ENCODE measurements at places on chromosomes 11 and 22.
A peak's percentile ranks its signal among the peaks of the same experiment; 100 is the strongest.

GRCh38 chr22:44406341-44407170 is 91.5 kb downstream of the RTL6 start:
- DNase-seq = peak; percentile 7

- DNase-seq = no peak
These were observed 367 bp downstream of the HPS5 start for GRCh38 chr11:18321578-18321968.

DNA sequence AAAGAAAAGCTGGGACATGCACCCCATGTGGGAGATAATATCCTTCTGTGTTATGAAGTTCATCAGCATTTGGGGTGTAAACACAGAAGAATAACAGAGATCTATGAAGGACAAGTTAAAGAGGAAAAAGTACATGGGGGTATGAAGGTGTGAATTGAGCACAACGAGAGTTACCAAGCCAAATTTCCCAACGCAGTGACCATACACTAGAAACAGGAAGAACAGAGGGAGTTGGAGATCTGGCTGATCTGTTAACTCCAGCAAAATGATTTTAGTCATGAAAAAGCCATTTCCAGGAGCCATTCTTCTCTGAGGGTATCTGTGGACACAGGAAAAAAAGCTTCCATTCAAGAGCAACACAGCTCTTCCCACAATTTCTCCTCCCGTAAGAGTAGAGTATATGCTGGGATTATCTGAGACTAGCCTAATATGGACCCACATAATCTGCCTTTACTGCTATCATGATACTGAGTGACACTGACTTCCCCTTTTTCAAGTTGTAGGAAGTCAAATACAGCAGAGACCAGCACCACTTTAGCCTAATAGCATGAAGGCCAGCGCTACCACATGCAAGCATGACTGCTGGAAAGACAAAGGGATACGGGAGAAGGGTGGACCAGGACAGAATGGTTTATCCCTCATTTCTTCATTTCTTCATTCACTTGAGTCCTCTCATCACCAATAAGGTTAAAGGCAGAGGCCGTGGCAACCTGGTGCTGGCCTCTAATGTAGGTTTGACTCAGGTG is 19.6 kb upstream of the OR8D2 start:
- no peak for DNase-seq

GRCh38 chr11:93196816-93197379 is 893 bp downstream of the SLC36A4 start:
- DNase-seq = no peak

DNA sequence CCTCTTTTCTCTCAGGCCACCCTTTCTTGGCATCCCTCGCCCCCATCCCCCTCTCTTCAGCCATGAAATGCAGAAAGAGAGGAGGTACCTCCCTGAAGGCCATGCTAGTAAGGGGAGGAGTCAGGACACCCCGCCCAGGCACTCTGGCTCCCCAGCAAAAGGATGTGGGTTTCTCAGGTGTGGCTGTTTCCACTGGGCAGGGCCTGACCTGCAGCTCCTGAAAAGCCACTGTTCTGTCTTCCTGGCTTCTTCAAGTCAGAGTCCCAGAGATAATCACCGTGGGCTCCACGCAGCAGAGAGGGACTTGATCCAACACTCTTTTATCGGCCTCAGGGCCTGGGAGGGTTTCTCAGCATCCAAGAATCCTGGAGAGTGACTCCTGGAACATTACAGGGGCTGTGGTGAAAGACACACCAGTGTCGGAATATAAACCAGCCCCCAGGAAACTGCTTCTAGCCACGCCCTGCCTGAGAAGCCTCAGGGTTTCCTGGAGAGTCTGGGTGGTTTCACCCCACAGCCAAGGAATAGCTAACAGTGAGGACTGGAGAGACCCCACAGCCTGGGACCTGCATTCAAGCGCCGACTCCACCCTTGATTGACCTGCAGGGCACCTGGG is 45.7 kb upstream of the TSPAN18 start:
- DNase-seq = peak; percentile 12

DNA sequence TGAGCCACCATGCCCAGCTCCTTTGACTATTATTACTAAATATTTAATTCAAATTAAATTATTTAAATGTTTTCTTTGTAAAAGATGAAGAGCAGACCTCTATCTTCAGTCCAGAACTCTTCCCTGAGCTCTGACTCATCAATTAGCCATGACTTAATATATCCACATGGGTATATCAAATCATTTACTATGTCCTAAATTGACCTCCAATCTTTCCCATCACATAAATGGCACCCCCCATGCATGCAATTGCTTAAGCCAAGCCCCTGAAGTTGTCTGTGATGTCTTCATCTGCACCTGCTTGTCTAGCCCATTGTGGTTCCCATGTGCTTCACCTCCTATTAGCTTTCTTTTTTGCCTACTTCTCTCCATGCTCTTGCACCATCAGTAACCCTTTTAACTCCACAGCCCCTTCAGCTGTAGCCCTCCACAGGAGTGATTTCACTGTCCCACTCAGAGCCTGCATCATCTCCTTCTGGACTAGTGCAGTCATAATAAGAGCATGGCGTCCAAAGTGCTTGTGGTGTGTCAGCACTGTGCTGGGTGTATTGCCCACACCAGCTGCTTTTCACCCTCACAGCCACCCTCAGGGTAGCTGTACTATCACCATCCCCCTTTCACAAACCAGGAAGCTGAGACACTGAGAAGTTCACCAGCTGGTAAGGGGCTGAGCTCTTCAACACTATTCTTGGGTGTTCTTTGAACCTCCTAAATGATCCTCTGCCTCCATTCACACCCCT is 11.8 kb upstream of the THY1 start:
- DNase-seq = no peak

- DNase-seq = no peak
These were observed 228.3 kb downstream of the MIAT start for GRCh38 chr22:26885441-26886261.

DNA sequence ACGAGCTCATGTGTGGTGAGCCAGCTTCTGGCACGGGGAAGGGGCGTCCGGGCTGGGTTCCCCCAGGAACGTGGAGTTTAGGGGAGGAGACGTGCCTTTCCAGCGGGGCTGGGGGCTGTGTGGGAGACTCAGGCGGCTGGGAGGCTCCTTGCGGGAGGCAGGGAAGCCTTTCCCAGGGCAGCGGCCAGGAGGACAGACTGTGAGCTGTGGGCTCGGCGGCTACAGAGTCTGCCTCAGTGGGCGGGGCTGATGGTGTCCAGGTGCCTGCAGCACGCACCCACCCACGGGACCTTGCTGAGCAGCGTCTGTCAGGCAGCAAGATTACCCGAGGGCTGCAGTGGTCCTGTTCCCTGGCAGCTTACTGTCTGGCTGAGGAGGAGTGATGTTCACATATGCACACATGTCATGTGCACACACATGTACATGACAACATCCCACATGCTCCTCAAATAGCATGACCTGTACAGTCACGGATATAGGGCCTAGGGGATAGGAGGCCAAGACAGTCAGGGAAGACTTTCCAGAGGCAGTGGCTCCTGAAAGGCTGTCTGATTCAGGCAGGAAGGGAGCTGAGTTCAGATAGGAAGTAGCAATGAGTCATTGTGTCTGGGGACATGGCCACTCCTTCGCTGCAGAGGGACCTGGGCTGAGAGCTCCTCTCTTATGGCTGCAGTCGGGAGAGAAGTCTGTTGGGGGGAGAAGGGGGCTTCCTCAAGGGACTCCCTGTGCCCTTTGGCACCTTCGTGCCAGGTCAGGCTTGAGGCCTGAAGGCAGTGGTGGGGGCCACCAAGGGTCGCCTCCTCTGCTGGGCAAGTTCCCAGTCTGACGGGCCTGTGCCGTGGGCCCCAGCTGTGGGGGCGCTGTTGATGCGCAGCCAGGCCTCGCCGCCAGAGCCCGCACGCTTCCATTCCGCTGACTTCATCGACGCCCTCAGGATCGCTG is 23.3 kb upstream of the PPP6R3 start:
- no peak for DNase-seq

DNA sequence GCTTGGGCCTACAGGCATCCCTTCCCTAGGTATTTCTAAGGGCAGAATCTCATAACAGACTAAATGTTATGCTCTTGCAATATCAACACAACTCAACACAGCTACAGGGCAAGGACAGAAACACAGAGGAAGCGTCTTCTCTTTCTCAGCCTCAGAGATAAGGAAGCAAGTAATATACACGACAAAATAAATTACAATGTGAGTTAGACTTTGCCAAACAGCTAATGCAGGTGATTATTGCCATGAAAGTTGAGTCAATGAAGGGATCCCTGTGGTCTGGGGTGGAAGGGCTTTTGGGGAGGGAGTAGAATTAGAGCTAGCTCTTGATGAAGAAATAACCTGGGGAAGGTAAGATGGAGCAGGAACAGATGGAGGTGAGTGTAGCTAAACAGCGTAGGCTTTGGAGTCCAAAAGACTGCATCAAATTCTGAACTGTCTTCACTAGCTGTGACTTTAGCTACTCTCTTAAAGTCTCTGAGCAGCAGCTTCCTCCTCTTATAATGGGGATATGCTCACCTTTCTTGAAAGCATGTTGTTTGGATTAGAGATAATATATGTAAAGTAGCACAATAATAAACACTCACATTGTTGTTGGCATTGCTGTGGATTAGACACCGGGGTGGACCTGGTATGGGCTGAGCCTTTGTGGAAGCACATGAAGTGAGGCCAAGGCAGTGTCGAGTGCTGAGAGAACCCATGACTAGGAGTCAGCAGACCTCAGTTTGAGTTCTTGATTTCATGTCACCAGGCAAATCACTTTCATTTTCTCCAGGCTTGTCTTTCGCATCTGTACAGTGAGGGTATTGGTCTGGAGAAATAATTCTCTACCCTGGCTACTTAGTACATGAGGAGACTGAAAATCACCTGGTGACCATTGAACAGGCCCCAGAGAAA is 41.0 kb upstream of the AQP11 start:
- DNase-seq = no peak

DNA sequence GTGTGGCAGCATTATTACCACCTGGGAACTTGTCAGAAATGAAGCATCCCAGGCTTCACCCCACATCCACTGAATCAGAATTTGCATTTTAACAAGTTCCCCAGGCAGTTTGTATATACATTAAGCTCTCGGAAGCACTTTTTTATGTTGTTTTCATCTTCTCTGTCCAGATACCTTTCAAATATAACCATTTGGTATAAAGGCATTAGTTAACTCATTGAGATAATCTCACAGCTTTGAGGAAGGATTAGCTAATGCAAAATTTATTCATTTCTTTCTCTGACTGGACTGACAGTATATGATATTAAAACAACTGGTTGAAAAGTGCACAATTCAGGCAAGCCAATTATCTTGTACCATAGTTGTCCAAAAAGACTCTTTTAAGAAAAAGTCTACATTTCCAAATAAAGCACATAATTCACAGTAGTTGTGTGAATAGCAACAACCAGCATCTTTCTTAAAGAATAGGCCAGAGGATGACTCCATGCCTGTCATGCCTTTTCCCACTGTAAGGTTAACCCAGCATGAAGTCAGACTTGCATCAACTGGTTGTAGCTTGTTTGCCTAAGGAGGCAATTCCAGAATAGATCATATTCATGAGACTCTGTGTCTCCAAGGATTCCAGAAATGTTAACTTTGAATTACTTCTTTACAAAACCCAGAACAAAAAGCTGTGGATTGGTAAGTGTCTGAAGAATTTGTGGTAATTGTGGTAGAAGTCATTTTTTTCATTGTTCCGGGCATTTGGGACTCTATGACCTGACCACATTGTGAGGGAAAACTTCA is 254.3 kb upstream of the SESN3 start:
- no peak for DNase-seq

- DNase-seq = no peak
These were observed 89.5 kb downstream of the TRIM44 start for GRCh38 chr11:35752115-35752514.

GRCh38 chr11:86644291-86644690 is 28.1 kb downstream of the ME3 start:
- no peak for DNase-seq

- DNase-seq = no peak
These were observed 1456.3 kb downstream of the BRD1 start for GRCh38 chr22:48371391-48371790.

- DNase-seq = no peak
These were observed 406.8 kb downstream of the ETS1 start for GRCh38 chr11:128180441-128181087.

GRCh38 chr22:32985899-32986765 is 72.0 kb downstream of the SYN3 start:
- peak; percentile 81 for DNase-seq

GRCh38 chr22:50399751-50400331 is 56.7 kb downstream of the PPP6R2 start:
- peak; percentile 59 for DNase-seq

- DNase-seq = no peak
These were observed 7.1 kb upstream of the MYBPC3 start for GRCh38 chr11:47359586-47359985.

DNA sequence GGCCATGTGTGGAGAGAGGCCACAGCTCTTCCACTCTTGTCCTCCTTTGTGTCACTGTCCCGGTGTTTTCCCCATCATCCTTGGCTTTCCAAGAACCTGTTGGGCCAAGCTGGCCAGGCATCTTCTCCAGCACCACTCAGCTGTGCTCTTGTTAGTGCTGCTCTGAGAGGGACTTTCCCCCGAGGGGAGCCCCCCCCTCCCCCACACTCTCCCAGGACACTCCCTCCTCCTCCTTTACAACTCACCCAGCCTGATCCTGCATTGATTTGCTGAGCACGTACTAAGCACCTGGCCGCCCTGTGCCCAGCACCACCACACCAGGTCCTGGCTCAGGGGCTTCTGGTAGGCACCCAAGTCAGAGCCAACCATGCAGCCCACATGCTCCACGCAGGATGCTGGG is 13.2 kb downstream of the TP53AIP1 start:
- no peak for DNase-seq

GRCh38 chr11:56898856-56899255 is 89.9 kb upstream of the OR5AK2 start:
- DNase-seq = no peak

DNA sequence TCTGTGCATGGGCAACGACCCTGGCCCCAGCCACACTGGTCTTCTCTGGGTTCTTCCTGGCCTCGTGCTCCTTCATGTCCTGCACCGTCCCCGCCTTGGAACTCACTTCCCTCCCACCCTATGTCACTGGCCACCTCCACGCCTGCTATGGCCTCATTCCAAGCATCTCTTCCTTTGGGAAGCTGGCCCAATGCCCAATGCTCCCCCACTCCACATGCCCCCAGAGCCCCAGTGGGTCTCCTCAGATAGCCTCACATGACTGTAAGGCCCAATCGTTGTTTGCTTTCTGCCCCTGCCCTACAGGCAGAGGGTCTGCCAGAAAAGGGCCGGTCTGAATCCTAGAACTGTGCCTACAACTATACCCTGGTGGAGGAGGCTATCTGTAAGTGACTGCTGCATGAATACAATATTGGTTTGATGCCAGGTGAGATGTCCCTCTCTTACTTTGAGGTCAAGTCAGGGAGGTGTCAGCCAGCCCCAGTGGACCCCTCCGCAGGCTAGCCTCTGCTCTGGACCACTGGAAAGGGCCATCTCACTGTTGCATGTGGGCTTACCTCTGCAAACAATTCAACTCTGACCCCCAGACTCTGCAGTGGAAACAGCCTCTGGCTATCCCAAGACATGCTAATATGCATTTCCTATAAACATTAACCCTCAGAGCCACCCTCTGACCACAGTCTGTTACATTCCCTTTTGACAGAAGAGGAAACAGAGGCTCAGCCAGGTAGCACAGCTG is 2.1 kb upstream of the GNAZ start:
- DNase-seq = no peak

DNA sequence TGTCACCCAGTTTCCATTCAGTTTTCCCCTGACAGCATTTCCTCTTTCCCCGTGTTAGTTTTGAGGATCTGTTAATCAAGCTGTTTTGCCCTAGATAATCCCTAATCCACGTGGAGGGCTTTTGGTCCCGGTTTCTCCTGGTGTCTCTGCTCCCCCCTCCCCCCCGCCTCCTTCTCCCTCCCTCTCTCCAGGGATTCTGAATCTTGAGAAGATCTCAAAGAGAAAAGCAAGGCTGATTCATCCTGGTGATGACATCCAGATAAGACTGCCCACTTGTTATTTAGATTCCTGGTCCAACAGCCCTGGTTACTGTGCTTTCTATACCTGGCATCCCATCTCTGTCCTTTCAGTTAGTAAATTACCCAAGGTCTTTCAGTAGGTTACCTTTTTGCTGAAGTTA is 59.4 kb downstream of the KCNA4 start:
- no peak for DNase-seq
